ENCODE measurements at places on chromosomes 1 and 21. TPM values are rescaled to one million over a fixed set of nuclear protein-coding genes. Genes with fewer than 3 reads are reported as not detected.

The ACTL8 gene
- not detected for total RNA-seq

The S100A9 gene
- 0.44 TPM for total RNA-seq

The PTGFR gene
- total RNA-seq, result not detected

The SMCP gene
- total RNA-seq, result not detected

The TMPRSS3 gene
- not detected for total RNA-seq

GRCh38 chr1:213124590-213124989 lies 73.5 kb downstream of the RPS6KC1 start:
- H3K4me3 ChIP-seq, result no peak overlapping the region
- H3K27me3 ChIP-seq, result no peaks in the 10 kb centered on the region
- H3K36me3 ChIP-seq, result peaks cover under 1% of the 10 kb centered on the region
- H3K4me1 ChIP-seq, result peaks cover 16% of the 10 kb centered on the region
- no peak overlapping the region for H3K27ac ChIP-seq
- no peak for DNase-seq

GRCh38 chr1:176816232-176816631 lies 348.3 kb downstream of the ASTN1 start:
- no peaks in the 10 kb centered on the region for H3K27me3 ChIP-seq
- no peaks in the 10 kb centered on the region for H3K36me3 ChIP-seq
- no peak overlapping the region for H3K27ac ChIP-seq

GRCh38 chr1:59315529-59316463 lies 18.9 kb downstream of the FGGY start:
- H3K36me3 ChIP-seq, result no peaks in the 10 kb centered on the region
- DNase-seq, result no peak
